ENCODE measurements at places on chromosomes 2 and 18. TPM values are rescaled to one million over a fixed set of nuclear protein-coding genes. Genes with fewer than 3 reads are reported as not detected.

Gene HSPD1
- 310 TPM for total RNA-seq

Gene DNAH7
- total RNA-seq = 0.09 TPM

Gene SCYGR3
- not detected for total RNA-seq

Gene EML6
- total RNA-seq = 0.63 TPM

Gene NFE2L2
- total RNA-seq = 26.5 TPM

Gene MC4R
- not detected for total RNA-seq

Gene UGT1A1
- total RNA-seq = not detected

Gene ONECUT2
- under 0.01 TPM for total RNA-seq

Gene TANC1
- total RNA-seq = 47.5 TPM

Gene RPRM
- total RNA-seq = not detected

Gene TOGARAM2
- total RNA-seq = under 0.01 TPM

Gene AQP12B
- not detected for total RNA-seq

Gene SNTG2
- total RNA-seq = not detected

Gene LYG2
- not detected for total RNA-seq

Gene IL37
- not detected for total RNA-seq

Gene CENPA
- 5.2 TPM for total RNA-seq

Gene HOXD3
- total RNA-seq = 0.54 TPM

Gene TCF23
- total RNA-seq = not detected

Gene SPC25
- 6.4 TPM for total RNA-seq

Gene GKN1
- not detected for total RNA-seq

Gene PSMA8
- total RNA-seq = not detected

Gene WNT6
- total RNA-seq = not detected

Gene TSPYL6
- total RNA-seq = not detected

Gene LPIN2
- total RNA-seq = 16.2 TPM

Gene CABYR
- 1.6 TPM for total RNA-seq

Gene FECH
- total RNA-seq = 39.8 TPM

Gene LMAN2L
- 25.9 TPM for total RNA-seq

Gene ZNF516
- 9.4 TPM for total RNA-seq

Gene SKA1
- total RNA-seq = 15.0 TPM

Gene DPP4
- total RNA-seq = 5.0 TPM

Gene MTA3
- 20.0 TPM for total RNA-seq

Gene DCDC2C
- not detected for total RNA-seq

Gene EVA1A
- total RNA-seq = 116 TPM

Gene ST8SIA5
- total RNA-seq = under 0.01 TPM

Gene NCKAP1
- 117 TPM for total RNA-seq

Gene ZNF385B
- not detected for total RNA-seq

Gene FHOD3
- total RNA-seq = 4.0 TPM

Gene SCN1A
- total RNA-seq = not detected

Gene SEMA4C
- total RNA-seq = 18.2 TPM

Gene EHD3
- total RNA-seq = 5.9 TPM
